Osteoblast (primary cell): ENCODE measurements at places on chromosomes 13 and 19. TPM values are rescaled to one million over a fixed set of nuclear protein-coding genes. Genes with fewer than 3 reads are reported as not detected.

RFPL4A gene
- total RNA-seq = not detected in 2 replicates

RETN gene
- not detected in 2 replicates for total RNA-seq

OR7G3 gene
- not detected in 2 replicates for total RNA-seq

CEACAM5 gene
- total RNA-seq = not detected in 2 replicates

ZFP30 gene
- 19.2 and 24.2 TPM in 2 replicates for total RNA-seq

PPAN gene
- total RNA-seq = 19.2 and 20.9 TPM in 2 replicates

- H3K27me3 ChIP-seq = no peaks in the 10 kb centered on the region
- H3K4me1 ChIP-seq = peaks cover 24% of the 10 kb centered on the region
- DNase-seq = no peak
Measured at GRCh38 chr13:30696278-30697176, 38.8 kb upstream of the ALOX5AP start.

- DNase-seq = peak; percentile 74
- H3K27me3 ChIP-seq = no peaks in the 10 kb centered on the region
- peaks cover 22% of the 10 kb centered on the region for H3K4me1 ChIP-seq
- no peaks in the 10 kb centered on the region for H3K36me3 ChIP-seq
- no peak overlapping the region for H3K4me3 ChIP-seq
- no peak overlapping the region for H3K27ac ChIP-seq
Measured at GRCh38 chr19:18674616-18675015, 8.9 kb upstream of the CRTC1 start.

DNA sequence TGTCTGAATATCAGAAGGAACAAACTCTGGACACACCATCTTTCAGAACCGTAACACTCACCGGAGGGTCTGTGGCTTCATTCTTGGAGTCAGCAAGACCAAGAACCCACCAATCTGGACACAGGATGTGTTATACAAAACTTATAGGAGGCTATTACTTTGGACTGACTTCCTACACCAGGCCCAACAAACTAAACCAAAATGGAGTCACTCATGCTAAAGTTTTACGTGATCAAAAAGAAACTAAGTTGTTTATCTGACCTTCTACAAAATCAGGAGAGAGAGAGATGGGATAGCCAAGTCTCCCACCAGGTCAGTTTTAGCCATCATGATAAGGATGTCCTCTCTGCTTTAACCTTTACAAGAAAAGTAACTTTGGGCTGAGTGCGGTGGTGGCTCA is 3.2 kb upstream of the RAB11B start:
- H3K27me3 ChIP-seq = no peaks in the 10 kb centered on the region
- no peak overlapping the region for H3K4me3 ChIP-seq
- H3K36me3 ChIP-seq = no peaks in the 10 kb centered on the region

- DNase-seq = no peak
- H3K4me3 ChIP-seq = no peak overlapping the region
- H3K27me3 ChIP-seq = no peaks in the 10 kb centered on the region
- no peak overlapping the region for H3K27ac ChIP-seq
Measured at GRCh38 chr13:59946944-59947343, 216.8 kb downstream of the DIAPH3 start.

DNA sequence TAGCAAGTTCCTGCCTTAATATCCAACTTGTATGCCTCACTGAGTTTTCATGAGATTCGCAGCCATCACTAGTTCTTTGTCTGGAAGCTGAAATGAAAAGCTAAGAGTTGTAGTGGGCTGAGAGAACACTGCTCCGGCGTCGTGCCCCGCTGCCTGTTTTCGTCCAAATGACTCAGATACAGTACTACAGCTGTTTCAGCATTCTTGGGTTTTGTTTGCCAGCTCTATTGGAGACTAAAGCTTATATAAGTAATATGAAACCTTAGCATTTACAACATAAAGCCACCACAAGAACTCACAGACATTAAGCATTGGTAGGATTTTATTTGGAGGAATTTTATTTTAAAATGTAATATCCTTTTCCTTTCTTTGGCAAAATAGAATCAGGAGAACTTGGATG is 299.7 kb downstream of the DLEU7 start:
- H3K27ac ChIP-seq = peak overlapping the region; percentile 32
- peaks cover 18% of the 10 kb centered on the region for H3K4me1 ChIP-seq
- H3K36me3 ChIP-seq = no peaks in the 10 kb centered on the region
- H3K4me3 ChIP-seq = peak overlapping the region; percentile 48
- DNase-seq = no peak
- H3K27me3 ChIP-seq = no peaks in the 10 kb centered on the region

DNA sequence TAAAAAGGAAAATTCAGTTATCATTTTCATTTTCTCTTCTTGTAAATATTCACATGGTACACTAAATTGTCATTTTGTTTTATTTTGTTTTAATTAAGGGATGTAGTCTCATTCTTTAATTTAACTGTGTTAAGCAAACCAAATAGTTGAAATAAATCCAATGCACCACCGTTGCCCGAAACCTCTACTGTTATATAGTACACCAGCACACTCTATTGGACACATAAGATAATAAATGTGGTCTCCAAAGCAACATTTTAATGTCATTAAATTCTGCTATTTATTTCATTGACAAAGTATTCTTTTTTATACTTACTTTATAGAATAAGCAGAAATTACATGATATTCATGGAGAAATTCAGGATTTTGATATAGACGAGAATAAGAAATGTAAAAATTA is 156.4 kb upstream of the FREM2 start:
- H3K27ac ChIP-seq = no peak overlapping the region
- H3K4me1 ChIP-seq = no peaks in the 10 kb centered on the region
- no peak overlapping the region for H3K4me3 ChIP-seq

- H3K27ac ChIP-seq = no peak overlapping the region
- DNase-seq = peak; percentile 97
- H3K4me1 ChIP-seq = no peaks in the 10 kb centered on the region
- peaks cover 15% of the 10 kb centered on the region for H3K27me3 ChIP-seq
Measured at GRCh38 chr19:19224852-19225494, 13.2 kb downstream of the NCAN start.

- no peak overlapping the region for H3K4me3 ChIP-seq
- H3K27ac ChIP-seq = no peak overlapping the region
- no peaks in the 10 kb centered on the region for H3K36me3 ChIP-seq
- H3K4me1 ChIP-seq = peaks cover 8% of the 10 kb centered on the region
- DNase-seq = no peak
Measured at GRCh38 chr13:50685491-50685890, 158.0 kb downstream of the DLEU7 start.

- no peaks in the 10 kb centered on the region for H3K36me3 ChIP-seq
- H3K27ac ChIP-seq = no peak overlapping the region
- H3K4me1 ChIP-seq = no peaks in the 10 kb centered on the region
- no peak for DNase-seq
- no peak overlapping the region for H3K4me3 ChIP-seq
- H3K27me3 ChIP-seq = peaks cover 5% of the 10 kb centered on the region
Measured at GRCh38 chr13:76472916-76473315, 413.3 kb downstream of the KCTD12 start.

- no peak overlapping the region for H3K27ac ChIP-seq
- H3K27me3 ChIP-seq = no peaks in the 10 kb centered on the region
- no peak overlapping the region for H3K4me3 ChIP-seq
Measured at GRCh38 chr19:10138879-10139795, 19.4 kb upstream of the EIF3G start.
